Uterus (tissue), 4 donors: ENCODE measurements at places on chromosomes 3 and 15. TPM values are rescaled to one million over a fixed set of nuclear protein-coding genes. Genes with fewer than 3 reads are reported as not detected.

DNA sequence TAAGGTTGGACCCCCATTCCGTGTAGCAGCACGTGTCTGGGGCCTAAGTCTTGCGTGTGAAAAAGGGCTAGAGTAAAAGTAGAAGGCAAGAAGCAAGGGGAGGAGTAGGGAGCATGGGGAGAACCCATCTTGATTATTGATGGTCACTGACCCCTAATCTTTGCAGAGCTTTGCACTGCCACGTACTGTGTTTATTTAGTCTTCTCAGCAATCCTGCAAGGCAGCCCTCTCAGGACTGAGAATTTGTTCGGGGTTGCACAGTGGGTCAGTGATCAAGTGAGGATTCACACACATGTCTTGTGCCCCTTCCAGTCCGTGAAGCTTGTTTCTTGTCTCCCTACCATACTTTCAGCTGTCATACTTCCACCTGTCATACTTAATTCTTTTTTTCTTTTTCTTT, 7.2 kb downstream of the SEMA4B start:
- no peaks in the 10 kb centered on the region for H3K27me3 ChIP-seq
- H3K4me3 ChIP-seq: no peak overlapping the region
- no peaks in the 10 kb centered on the region for H3K4me1 ChIP-seq

DNA sequence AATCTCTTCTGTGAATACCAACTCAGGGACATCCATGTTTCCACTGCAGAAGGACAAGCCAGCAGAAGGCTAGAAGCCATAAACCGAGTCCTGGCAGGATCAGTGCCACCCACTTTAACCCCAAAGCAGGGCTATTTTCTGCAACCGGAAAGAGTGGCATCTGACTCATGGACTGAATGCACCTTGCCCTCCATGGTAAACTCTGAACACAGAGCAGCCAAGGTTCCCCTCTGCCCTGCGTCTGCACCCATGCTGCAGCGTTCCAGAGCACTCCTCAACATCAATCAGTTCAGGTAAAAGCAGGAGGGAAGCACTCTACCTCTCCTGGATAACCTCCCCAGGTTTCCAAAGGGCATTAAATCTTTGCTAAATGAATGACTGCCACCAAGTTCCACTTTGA, 801 bp upstream of the NGRN start:
- peaks cover 9% of the 10 kb centered on the region for H3K4me1 ChIP-seq
- no peaks in the 10 kb centered on the region for H3K27me3 ChIP-seq
- no peaks in the 10 kb centered on the region for H3K36me3 ChIP-seq
- H3K4me3 ChIP-seq: peak overlapping the region; percentile 71
- H3K27ac ChIP-seq: peak overlapping the region; percentile 92

DNA sequence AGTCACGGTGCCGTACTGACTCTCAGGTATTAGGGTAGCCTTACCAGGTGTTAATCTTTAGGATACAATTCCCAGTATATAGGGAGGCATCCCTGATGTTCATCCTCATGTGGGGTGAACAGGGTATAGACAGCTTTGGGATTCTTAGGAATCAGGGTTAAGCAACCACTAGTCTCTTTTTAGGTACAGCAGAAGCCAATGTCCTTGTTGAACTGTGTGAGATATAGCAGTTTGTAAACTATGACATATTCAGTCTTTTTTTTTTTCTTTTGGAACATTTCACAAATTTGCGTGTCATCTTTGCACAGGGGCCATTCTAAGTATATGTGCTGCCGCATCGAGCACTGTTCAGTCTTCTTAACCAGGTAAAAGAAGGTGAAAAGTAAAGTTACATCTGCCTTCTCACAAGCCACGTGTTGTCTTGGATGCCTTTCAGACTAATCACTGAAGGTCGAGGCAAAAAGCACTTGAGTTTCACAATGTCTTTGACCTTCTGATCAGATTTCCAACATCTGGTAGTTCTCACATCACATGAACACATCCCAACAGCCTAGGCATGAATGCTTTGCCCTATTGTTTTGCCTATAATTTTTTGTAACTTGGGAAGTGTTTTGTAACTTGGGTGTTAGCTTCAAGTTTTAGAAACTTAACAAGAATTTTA, 17.2 kb downstream of the TSEN2 start:
- no peak overlapping the region for H3K4me3 ChIP-seq
- no peaks in the 10 kb centered on the region for H3K27me3 ChIP-seq
- no peaks in the 10 kb centered on the region for H3K36me3 ChIP-seq
- H3K4me1 ChIP-seq: no peaks in the 10 kb centered on the region
- H3K27ac ChIP-seq: no peak overlapping the region

DNA sequence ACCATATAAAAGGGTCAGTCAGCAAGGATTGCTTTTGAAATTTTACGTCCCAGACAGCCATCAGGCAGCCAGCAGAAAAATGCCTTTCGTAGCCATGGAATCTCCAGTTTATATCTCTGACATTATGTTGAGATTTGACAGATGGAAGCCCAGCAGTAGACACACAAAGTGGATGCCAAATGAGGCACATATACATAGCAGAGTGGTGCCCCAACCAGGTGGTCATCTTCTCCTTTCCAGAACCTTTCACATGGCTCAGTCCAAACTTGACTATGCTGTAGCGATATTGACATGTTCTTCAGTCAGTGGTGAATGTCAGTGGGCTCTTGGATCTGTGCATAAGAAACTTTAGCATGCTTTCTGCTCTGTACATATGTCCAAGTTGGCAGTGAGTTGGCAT, 123.3 kb upstream of the GBE1 start:
- no peaks in the 10 kb centered on the region for H3K36me3 ChIP-seq
- no peak overlapping the region for H3K27ac ChIP-seq
- no peaks in the 10 kb centered on the region for H3K27me3 ChIP-seq
- H3K4me3 ChIP-seq: no peak overlapping the region

DNA sequence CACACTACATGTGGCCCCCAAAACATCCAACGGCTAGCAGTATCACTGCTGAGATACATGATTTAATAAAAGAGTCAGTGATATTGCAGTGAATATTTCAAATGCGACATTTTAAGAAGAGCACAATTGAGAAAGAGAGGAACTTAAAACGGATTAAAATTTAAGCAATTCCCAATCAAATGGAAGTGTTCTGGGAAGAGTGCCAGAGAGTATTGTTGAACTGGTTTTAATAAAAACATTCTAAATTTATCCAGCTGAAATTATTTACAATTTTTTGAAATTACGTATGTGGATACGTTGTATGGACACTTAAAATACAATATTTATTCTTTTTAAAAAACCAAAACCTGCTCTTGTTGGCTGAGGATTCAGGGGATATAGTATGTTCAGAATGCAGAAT, 117.7 kb downstream of the C3orf38 start:
- H3K36me3 ChIP-seq: no peaks in the 10 kb centered on the region
- no peaks in the 10 kb centered on the region for H3K27me3 ChIP-seq
- H3K27ac ChIP-seq: no peak overlapping the region
- no peaks in the 10 kb centered on the region for H3K4me1 ChIP-seq
- DNase-seq: no peak

GRCh38 chr15:73972984-73973682, 19.0 kb downstream of the STOML1 start:
- H3K4me3 ChIP-seq: no peak overlapping the region
- H3K36me3 ChIP-seq: no peaks in the 10 kb centered on the region
- no peak overlapping the region for H3K27ac ChIP-seq
- H3K4me1 ChIP-seq: no peaks in the 10 kb centered on the region
- DNase-seq: peak; percentile 86
- H3K27me3 ChIP-seq: no peaks in the 10 kb centered on the region

GRCh38 chr15:74221399-74222239, 14.5 kb upstream of the CCDC33 start:
- DNase-seq: no peak
- H3K36me3 ChIP-seq: no peaks in the 10 kb centered on the region
- peak overlapping the region; percentile 43 for H3K27ac ChIP-seq
- H3K27me3 ChIP-seq: no peaks in the 10 kb centered on the region
- peaks cover 6% of the 10 kb centered on the region for H3K4me1 ChIP-seq
- H3K4me3 ChIP-seq: no peak overlapping the region

DNA sequence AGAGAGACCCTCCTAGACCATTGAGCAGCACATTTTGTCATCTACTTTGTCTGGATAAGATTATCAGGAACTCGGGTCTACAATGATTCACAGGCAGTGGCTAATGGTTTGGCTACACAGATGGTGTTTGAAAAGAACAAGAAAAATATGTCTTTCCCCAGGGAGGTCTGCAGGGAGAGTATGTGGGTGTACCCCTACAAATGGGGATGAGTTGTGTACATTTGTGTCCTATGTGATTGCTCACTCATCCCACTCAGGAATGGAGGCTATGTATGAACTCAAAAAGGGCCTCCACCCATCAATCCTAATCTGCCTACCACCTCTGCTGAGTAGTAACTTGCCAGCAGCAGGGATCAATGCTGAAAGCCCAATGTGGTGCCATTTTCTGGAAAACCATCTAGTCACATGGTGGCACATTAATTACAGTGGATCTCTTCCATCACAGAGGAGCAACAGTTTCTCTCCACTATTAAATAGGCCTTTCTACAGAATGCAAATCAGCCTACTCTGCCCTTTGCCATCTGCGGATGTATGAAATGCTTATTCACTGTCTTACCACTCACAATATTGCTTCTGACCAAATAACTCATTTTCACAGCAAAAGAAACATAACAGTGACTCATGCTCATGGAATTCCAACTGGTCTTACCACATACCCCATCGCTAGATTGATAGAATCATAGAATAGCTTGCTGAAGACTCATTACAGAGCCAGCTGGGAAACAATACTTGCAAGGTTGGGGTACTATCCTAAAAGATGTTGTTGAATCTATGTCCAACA, 48.3 kb upstream of the TRIM42 start:
- no peaks in the 10 kb centered on the region for H3K4me1 ChIP-seq
- H3K36me3 ChIP-seq: no peaks in the 10 kb centered on the region
- no peak for DNase-seq
- no peak overlapping the region for H3K4me3 ChIP-seq
- no peaks in the 10 kb centered on the region for H3K27me3 ChIP-seq

DNA sequence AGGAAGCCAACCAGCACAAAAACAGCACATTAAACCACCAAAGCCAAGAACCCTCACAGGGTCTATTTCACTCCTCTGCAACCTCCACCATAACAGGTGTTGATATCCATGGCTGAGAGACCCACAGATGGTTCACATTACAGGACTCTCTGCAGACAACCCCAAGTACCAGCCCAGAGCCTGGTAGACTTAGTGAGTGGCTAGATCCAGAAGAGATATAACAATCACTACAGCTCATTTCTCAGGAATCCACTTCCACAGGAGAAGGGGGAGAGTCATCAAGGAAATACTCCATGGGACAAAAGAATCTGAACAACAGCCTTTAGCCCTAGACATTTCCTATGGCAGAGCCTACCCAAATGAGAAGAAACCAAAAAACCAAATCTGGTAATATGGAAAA, 168.1 kb upstream of the CD96 start:
- no peak overlapping the region for H3K4me3 ChIP-seq
- DNase-seq: no peak
- no peak overlapping the region for H3K27ac ChIP-seq
- H3K4me1 ChIP-seq: no peaks in the 10 kb centered on the region
- H3K27me3 ChIP-seq: no peaks in the 10 kb centered on the region
- no peaks in the 10 kb centered on the region for H3K36me3 ChIP-seq

- no peaks in the 10 kb centered on the region for H3K27me3 ChIP-seq
- H3K36me3 ChIP-seq: no peaks in the 10 kb centered on the region
Measured at GRCh38 chr15:56987286-56987685, 68.8 kb downstream of the TCF12 start.

DNA sequence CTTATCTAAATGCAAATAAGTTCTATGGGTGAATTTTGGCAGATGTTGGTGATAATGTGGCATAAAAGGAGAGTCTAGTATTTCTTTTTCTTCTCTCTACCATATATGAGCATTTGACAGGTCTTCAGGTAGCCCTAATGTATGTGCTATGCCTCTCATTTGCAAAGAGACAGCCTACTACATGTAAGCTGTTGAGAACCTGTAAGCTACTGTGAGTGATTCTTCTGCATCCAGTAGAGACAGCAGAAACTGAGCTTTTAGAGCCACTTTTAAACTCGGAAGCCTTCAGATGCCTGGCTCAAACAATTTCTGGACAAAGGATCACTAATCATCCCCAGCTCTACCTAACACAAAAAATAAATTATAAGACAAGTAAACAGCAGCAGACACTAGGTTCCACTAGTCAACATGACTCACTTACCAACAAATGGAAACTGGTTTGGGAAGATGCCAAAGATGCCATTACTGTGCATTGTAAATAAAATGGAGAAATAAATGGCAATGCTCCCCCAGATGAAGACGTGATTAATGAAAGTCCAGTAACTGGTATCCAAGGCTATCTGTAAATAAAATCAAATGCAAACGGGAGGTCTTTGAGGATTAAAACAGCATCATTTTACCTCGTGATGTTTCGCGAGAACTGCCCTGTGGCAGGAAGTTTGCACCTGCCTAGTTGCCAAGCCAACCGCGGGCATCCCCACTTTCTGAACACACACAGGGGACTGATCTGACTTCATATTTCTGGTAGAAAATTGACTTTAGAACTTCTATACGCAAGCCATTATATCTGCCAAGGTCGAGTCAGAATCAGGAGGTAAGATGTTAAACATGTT, 245.3 kb downstream of the DTWD1 start:
- H3K27me3 ChIP-seq: no peaks in the 10 kb centered on the region
- H3K27ac ChIP-seq: no peak overlapping the region
- DNase-seq: no peak
- no peak overlapping the region for H3K4me3 ChIP-seq
- no peaks in the 10 kb centered on the region for H3K4me1 ChIP-seq
- H3K36me3 ChIP-seq: no peaks in the 10 kb centered on the region

SCN5A gene
- total RNA-seq: 3.2 TPM

SLCO2A1 gene
- total RNA-seq: 3.0 TPM

CHRNB4 gene
- total RNA-seq: not detected

SERPINI2 gene
- not detected for total RNA-seq
